ENCODE measurements at places on chromosomes 6 and 20. TPM values are rescaled to one million over a fixed set of nuclear protein-coding genes. Genes with fewer than 3 reads are reported as not detected.

MOG gene
- not detected for total RNA-seq

SAMD5 gene
- 0.84 TPM for total RNA-seq

C6orf163 gene
- total RNA-seq = 0.17 TPM

ME1 gene
- 39.8 TPM for total RNA-seq

FAM83B gene
- total RNA-seq = 0.09 TPM

SLC16A10 gene
- 0.48 TPM for total RNA-seq

All from A549 treated with CORT108297 at 1 μM for 4 hours (cell line).